ENCODE measurements at places on chromosomes 7 and 10.

GRCh38 chr7:111229181-111229740 is 138.3 kb downstream of the LRRN3 start:
- no peak for DNase-seq

DNA sequence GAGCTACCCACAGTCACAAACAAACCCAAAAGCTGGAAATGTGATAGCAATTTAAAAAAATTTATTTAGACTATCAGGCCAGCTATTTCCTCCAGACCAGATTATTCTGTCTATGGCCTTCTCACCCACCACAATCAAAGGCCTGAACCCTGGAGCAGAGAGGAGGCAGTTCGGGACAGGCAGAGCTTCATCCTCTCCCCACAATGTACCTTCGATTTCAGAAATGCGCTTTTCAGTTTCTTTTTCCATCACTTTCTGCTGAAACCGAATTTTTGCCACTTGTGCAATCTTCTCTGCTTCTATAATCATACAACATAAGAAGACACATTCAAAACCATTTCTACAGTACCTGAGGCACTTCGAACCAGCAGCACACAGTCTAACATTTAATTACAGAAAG is 29.9 kb downstream of the ERLIN1 start:
- no peak for DNase-seq

DNA sequence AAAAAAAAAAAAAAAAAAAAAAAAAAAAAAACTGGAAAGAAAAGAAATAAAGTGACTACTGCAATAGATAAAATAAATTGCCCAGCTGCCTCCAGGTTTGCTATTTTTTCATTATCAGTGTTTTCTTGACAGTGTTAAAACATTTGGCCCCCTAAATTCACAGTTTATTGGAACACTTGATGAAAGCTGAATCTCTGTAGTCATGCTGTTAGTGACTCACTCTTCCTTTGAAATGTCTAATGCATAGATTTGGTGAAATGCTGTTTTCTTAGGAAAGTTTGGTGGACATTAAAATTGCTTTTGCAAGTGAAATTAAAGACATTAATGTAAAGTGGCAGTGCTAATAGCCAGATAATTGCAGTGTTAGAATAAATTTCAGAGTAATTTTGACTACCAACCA is 785.2 kb downstream of the NRG3 start:
- no peak for DNase-seq

GRCh38 chr7:70134029-70134770 is 535.9 kb downstream of the AUTS2 start:
- no peak for DNase-seq

DNA sequence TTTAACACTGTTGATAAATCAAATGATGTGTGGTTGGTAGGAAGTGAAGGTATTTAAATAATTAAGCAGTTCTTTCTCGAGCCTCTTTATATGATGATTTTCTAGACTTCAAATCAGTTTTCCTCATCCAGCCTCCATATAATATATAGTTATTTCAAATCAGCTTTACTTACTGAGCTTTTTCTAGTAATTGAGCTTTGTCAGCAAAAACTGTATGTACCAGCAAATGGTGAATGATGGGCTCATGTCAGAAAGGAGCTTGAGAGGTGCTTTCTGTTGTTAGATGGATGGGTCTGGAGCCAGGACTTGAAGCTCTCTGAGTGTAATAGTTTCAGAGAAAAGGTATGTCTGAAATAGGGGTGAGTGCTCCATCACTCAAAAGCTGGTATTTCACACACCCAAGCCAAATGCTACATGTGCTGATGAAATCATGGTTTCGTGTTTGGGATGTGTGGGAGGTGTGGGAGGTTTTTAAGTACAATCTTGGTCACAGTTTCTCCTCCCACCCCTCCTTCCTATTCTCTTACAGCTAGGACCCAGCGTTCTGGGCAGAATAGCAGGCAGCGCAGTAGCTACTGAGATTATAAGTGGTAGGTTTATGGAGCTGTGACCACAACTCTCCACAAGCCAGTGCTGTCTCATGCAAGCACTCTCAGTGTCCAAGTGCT is 55.8 kb downstream of the LRMDA start:
- no peak for DNase-seq

DNA sequence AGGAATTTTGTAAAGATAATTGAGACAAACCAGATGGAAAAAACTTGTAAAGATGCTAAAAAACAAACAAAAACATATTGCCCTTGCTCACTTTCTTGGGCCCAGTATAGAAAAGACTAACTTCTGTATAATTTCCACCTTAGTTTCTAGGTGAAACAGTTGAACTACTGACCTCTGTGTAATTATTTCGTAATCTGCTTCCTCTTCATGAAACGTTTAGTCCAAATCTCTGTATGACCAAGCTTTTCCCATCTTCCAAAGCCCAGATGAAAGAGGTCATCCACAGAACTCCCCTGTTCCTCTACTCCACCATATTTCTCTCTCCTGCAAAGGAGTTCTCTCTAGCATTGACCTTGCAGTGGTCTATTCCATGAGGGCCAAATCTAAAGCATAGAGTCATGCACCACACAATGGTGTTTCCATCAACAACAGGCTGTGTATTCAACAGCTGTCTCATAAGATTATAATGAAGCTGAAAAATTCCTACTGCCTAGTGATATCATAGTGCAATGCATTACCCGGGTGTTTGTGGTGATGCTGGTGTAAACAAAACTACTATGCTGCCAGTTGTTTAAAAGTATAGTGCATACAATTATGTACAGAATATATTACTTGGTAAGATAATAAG is 647.6 kb downstream of the TNS3 start:
- DNase-seq = no peak
